HT-29 (cell line): ENCODE measurements at places on chromosomes 11 and 22. TPM values are rescaled to one million over a fixed set of nuclear protein-coding genes. Genes with fewer than 3 reads are reported as not detected.
A peak's percentile ranks its signal among the peaks of the same experiment; 100 is the strongest.

The DDIAS gene
- total RNA-seq = 5.2 and 5.7 TPM in 2 replicates

The ART1 gene
- not detected in 2 replicates for total RNA-seq

The KCNK4 gene
- not detected in 2 replicates for total RNA-seq

- DNase-seq = no peak
Observed at GRCh38 chr11:4882543-4882942, 843 bp downstream of the OR51T1 start.

GRCh38 chr11:106389101-106389500, 311.6 kb downstream of the AASDHPPT start:
- peak; percentile 11 for DNase-seq

- DNase-seq = no peak
Observed at GRCh38 chr11:35403765-35404387, 15.5 kb downstream of the SLC1A2 start.

DNA sequence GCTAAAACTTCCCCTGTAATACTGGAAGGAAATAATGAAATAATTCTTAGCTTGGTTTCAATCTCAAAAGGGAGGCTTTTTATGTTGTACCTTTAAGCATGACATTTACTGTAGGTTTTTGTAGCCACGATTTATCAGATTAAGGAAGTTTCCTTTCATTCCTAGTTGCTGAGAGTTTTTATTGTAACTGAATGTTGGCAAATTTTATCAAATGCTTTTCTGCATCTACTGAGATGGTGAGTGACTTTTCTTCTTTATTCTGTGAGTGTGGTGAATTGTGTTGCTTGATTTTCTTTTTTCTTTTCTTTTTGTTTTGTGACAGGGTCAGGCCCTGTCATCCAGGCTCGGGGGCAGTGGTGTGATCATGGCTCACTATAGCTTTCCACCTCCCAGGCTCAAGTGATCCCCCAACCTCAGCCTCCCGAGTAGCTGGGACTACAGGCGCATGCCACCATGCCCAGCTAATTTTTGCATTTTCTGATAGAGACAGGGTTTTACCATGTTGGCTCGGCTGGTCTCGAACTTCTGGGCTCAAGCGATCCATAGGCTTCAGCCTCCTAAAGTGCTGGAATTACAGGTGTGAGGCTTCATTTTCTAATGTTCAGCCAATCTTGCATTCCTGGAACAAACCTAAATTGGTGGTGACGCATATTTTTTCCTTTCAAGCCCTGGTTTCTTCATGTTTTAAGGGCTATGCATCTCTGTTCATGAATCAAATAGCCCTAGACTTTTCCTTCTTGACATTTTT, 26.2 kb downstream of the SUSD2 start:
- no peak for DNase-seq

GRCh38 chr22:39229688-39230260, 15.0 kb downstream of the PDGFB start:
- DNase-seq = no peak

- peak; percentile 97 for DNase-seq
Observed at GRCh38 chr11:2092956-2093412, 46.2 kb downstream of the IGF2 start.

GRCh38 chr22:43127166-43127908, 15.9 kb downstream of the MCAT start:
- DNase-seq = no peak
